ENCODE measurements at places on chromosomes 13 and 19. TPM values are rescaled to one million over a fixed set of nuclear protein-coding genes. Genes with fewer than 3 reads are reported as not detected.
A peak's percentile ranks its signal among the peaks of the same experiment; 100 is the strongest.

DNA sequence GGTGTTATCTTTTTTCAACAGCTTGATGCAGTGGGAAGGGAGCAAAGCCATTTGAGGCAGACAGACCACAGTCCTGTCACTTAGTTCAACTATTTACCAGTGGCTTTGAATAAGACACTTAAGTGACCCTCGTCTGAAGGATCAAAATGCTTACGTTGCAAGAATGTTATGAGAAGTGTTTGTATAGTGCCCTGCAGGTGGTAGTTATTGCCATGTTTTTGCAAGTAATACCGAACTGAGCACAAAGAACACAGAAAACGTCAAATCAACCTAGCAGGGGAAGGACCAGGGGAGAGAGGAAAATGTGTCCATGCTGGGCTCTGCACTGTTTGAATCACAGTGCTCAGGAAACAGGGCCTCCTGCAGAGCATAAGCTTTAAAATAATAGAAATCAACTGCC is 2.8 kb downstream of the SOHLH2 start:
- no peaks in the 10 kb centered on the region for H3K27me3 ChIP-seq
- no peaks in the 10 kb centered on the region for H3K36me3 ChIP-seq
- no peak overlapping the region for H3K27ac ChIP-seq
- DNase-seq = no peak
- H3K4me1 ChIP-seq = no peaks in the 10 kb centered on the region

GRCh38 chr13:22227895-22228294 is 557.0 kb downstream of the FGF9 start:
- no peaks in the 10 kb centered on the region for H3K4me1 ChIP-seq
- H3K27me3 ChIP-seq = no peaks in the 10 kb centered on the region
- H3K27ac ChIP-seq = no peak overlapping the region
- no peak for DNase-seq
- H3K4me3 ChIP-seq = no peak overlapping the region
- no peaks in the 10 kb centered on the region for H3K36me3 ChIP-seq

DNA sequence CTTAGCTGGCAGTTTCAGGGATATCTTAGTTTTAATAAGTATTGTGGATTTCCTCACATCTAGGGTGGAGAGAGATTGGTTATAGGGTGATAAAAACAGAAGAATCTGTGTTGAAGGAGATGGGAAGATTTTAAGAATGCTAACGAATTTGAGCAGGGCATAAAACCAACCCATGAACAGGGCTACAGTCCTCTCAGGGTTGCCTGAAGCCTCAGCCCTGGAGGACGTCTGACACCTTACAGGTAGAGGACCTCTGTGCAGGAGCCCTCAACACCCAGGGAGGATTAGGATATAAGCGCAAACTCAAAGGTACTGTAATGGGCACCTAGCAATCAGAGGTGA is 461 bp upstream of the WASF3 start:
- no peaks in the 10 kb centered on the region for H3K27me3 ChIP-seq
- H3K4me3 ChIP-seq = peak overlapping the region; percentile 51
- H3K4me1 ChIP-seq = no peaks in the 10 kb centered on the region

DNA sequence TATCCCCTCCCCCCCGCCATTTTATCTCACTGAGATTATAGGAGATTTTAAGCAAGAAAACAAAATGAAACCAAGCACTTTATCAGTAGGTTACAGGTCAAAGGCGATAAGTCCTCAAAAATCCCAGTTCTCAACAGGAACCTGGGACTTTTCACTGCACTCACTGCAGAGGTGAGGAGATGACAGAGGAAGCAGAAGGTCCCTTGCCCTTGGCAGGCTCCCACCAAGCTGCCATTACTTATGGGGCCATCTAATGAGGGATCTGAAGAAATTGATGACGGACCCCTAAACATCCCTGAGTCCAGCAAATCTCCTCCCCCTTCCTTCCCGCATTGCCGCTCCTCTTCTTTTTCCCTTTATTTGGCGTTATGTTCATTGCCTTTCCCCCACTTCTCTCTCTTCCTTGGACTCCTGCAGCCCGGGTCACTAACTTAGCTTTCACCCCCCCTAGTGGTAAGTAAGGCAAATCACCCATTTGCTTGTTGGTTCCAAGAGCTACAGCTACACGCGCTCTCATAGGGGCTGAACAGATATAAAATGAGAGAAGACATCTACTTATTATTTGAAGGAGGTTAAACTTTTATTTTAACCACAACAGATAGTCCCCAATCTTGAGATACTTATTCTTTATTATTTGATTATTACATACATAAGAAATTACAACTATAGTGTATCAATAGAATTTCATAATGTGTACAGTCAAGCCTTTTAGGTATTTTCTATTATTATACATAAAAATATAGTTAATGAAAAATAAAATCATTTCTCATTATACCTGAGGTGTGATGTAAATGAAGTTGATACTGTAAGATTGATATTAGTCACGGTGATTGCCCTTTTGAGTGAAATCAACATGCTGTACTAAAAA is 52.0 kb upstream of the ARGLU1 start:
- H3K27ac ChIP-seq = no peak overlapping the region
- no peaks in the 10 kb centered on the region for H3K36me3 ChIP-seq
- DNase-seq = peak; percentile 70
- no peaks in the 10 kb centered on the region for H3K4me1 ChIP-seq
- H3K4me3 ChIP-seq = peak overlapping the region; percentile 36

DNA sequence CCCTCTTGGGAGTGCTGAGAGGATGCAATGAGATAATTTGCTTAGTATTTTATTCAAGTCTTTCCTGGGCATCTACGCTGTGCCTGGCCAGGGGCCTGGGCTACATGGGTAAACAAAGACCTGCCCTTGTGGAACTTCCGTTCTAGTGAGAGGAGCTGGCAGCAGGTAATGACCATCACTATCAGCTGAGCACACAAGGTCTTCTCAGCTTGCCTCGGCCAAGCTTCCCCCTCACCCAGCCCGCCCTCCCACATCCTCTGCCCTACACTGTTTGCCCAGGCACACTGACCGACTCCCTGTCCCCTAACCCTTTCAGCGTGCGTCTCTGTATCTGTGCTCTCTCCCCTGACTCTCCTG is 8.6 kb upstream of the FKRP start:
- no peaks in the 10 kb centered on the region for H3K36me3 ChIP-seq
- DNase-seq = no peak
- no peak overlapping the region for H3K27ac ChIP-seq
- no peaks in the 10 kb centered on the region for H3K4me1 ChIP-seq

DNA sequence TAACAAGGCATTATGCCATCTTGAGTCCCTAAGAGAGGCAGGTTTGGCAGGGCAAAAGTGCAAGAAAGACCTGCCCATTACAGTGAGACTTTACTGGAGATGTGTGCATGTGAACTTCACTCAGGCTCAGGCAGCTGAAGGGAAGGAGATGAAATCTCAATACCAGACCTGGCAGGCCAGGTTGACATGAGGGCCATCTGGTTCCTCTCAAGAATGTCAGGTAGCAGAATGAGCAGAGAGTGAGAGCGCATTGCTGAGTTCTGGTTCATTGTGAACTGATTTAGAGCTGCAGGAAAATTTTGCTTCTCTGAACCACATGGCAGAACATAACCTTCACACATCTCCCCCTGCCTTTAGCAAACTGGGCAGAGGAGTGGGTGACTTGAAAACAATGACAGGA is 406.3 kb downstream of the GPC5 start:
- no peak overlapping the region for H3K4me3 ChIP-seq
- DNase-seq = no peak
- H3K4me1 ChIP-seq = no peaks in the 10 kb centered on the region
- no peaks in the 10 kb centered on the region for H3K36me3 ChIP-seq

GRCh38 chr13:52070929-52071523 is 46.5 kb downstream of the UTP14C start:
- DNase-seq = no peak
- no peaks in the 10 kb centered on the region for H3K27me3 ChIP-seq
- no peak overlapping the region for H3K27ac ChIP-seq

GRCh38 chr13:39599012-39599411 is 4.0 kb downstream of the LHFPL6 start:
- no peak for DNase-seq
- no peak overlapping the region for H3K4me3 ChIP-seq
- H3K27me3 ChIP-seq = no peaks in the 10 kb centered on the region
- no peaks in the 10 kb centered on the region for H3K4me1 ChIP-seq
- H3K36me3 ChIP-seq = no peaks in the 10 kb centered on the region

DNA sequence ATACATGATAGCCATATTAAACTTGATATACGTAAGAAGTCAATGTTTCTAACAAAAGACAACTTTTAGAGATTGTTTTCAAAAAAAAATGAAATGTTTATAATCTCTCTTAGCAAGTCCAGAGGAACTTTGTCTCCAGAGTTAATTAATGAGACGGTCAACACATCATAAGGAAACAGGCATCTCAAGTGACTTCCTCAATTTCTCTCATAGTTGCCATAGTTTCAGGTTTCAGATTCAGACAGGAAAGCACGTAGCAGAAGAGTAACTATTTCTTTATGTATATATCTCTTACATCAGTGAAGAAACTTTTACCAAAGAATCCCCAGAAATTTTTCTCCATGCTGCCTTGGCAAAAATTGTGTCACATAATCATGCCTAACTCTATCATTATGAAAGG is 159.6 kb upstream of the ATXN8OS start:
- H3K27me3 ChIP-seq = no peaks in the 10 kb centered on the region
- no peak overlapping the region for H3K27ac ChIP-seq
- no peaks in the 10 kb centered on the region for H3K36me3 ChIP-seq
- H3K4me1 ChIP-seq = no peaks in the 10 kb centered on the region
- DNase-seq = peak; percentile 64
- H3K4me3 ChIP-seq = no peak overlapping the region

DNA sequence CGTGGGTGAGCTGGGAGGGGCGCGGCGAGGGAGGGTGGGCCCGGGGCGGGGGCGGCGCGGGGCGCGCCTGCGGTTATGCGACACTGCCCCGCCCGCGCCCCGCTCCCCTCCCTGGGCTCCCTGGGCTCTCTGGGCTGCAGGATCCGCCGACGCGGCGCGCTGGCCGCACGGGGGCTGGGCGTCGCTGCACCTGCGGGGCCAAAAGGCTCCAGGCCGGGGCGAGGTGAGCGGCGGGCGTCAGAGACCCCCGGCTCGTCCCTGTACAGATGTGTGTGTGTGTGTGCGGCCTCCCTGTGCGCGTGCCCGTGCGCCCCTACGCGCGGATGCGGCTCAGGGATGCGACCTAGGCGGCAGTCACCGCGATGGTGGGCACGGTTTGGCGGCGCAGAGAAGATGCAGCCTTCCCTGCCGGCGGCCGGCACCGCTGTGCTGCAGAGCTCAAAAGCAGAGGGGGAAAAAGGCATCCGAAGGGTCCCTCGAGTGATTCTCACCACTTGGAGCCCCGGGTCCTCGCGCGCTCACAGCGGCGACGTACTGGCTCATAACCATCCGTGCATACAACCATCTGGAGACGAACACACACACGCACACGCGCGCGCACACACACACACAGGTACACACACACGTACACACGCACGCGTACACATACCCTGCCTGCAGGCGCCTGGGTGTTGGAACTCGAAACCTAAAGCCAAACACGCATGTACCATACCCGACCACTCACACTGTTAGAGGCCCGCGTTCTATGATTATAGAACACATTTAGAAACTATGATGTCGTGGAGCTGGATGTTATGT is 709 bp downstream of the ATP8A2 start:
- H3K4me3 ChIP-seq = no peak overlapping the region
- no peaks in the 10 kb centered on the region for H3K4me1 ChIP-seq
- DNase-seq = no peak
- H3K27ac ChIP-seq = no peak overlapping the region
- H3K27me3 ChIP-seq = peaks cover 22% of the 10 kb centered on the region

DNA sequence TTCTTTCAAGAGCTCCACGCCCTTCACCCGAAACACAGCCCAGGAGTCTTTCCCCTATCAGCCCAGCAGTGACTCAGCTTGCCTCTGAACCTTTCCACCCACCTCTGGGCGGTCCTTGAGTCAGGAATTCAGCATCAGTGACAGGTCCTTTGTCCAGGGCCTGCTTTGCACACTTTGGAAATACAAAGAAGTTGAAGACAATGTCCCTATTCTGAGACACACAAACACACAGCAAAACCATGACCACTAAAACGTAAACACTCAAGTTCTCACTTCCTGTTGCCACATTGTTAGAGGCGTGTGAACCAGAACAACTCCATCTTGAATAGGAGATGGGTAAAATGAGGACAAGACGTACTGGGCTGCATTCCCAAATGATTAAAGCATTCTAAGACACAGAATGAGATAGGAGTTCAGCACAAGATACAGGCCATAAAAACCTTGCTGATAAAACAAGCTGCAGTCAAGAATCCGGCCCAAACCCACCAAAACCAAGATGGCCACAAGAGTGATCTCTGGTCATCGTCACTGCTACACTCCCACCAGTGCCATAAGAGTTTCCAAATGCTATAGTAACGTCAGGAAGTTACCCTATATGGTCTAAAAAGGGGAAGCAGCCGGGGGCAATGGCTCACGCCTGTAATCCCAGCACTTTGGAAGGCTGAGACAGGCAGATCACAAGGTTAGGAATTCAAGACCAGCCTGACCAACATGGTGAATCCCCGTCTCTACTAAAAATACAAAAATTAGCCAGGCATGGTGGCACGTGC is 49.2 kb upstream of the ATP12A start:
- H3K36me3 ChIP-seq = no peaks in the 10 kb centered on the region
- no peak overlapping the region for H3K4me3 ChIP-seq
- no peak for DNase-seq
- H3K27ac ChIP-seq = no peak overlapping the region
- no peaks in the 10 kb centered on the region for H3K27me3 ChIP-seq

GRCh38 chr13:101727118-101727517 is 274.6 kb downstream of the ITGBL1 start:
- H3K27me3 ChIP-seq = no peaks in the 10 kb centered on the region
- no peak overlapping the region for H3K4me3 ChIP-seq
- H3K36me3 ChIP-seq = no peaks in the 10 kb centered on the region
- no peak for DNase-seq

GRCh38 chr13:25886438-25887214 is 165.2 kb downstream of the SHISA2 start:
- H3K36me3 ChIP-seq = no peaks in the 10 kb centered on the region
- peaks cover 5% of the 10 kb centered on the region for H3K4me1 ChIP-seq
- no peaks in the 10 kb centered on the region for H3K27me3 ChIP-seq
- DNase-seq = no peak

GRCh38 chr19:5588441-5588840 is 20.7 kb upstream of the TINCR start:
- H3K4me1 ChIP-seq = peaks cover 11% of the 10 kb centered on the region
- H3K4me3 ChIP-seq = no peak overlapping the region
- peak; percentile 36 for DNase-seq
- H3K27ac ChIP-seq = no peak overlapping the region
- no peaks in the 10 kb centered on the region for H3K27me3 ChIP-seq

DNA sequence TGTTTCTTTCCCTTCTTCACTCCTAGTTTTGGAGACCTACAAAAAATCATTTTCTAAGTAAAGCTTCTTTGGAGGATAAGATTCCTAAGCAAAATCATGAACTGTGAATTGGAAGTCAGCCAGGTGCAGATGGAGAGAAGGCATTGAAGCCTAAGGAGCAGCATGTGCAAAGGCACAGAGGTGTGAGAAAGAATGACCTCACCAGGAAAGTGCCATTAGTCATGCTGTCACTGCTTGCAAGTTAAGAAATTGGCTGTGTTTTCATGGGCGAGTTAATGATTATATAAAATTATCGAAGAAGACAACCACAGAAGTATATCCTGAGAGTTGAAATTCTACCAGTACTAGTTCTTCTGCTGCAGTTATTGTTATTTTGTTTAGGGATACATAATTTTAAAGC is 80.3 kb upstream of the KLHL1 start:
- no peaks in the 10 kb centered on the region for H3K4me1 ChIP-seq
- no peak overlapping the region for H3K4me3 ChIP-seq
- H3K27ac ChIP-seq = no peak overlapping the region

The FFAR1 gene
- total RNA-seq = not detected

The MYO16 gene
- 0.22 TPM for total RNA-seq

The ANGPTL8 gene
- total RNA-seq = 1.9 TPM
